NCI-H345 (cell line): ENCODE measurements at places on chromosomes 2 and 18.

DNA sequence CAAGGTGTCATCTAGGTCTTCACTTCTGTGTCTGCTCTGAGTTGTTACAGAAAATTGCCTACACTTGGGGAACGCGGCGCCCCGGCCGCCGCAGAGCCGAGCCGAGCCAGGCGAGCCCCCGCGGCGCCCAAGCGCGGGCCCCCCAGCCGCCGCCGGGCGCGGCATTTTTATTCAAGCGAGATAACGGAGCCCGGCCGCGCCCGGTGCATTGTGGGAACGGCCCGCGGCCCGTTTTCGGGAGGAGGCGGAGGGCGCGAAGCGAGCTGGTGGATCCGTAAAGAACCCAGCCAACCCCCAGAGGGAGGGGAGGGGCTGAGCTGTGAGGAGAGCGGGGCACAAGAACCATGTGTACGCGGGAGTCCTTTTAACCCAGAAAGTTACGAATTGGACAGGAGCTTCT is 191.8 kb downstream of the FTCDNL1 start:
- peak; percentile 41 for DNase-seq

DNA sequence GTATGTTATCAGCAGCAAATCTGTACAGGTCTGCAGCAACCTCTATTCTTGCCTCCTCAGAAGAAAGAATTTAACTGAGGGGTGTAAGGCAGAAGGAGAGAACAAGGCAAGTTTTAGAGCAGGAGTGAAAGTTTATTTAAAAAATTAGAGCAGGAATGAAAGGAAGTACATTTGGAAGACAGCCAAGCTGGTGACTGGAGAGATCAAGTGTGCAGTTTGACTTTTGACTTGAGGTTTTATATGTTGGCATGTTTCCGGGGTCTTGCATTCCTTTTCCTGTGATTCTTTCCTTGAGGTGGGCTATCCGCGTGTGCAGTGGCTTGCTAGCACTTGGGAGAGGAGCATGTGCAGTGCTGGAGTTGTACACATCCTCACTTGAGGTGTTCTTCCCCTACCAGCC is 16.5 kb upstream of the CERS6 start:
- DNase-seq = no peak

GRCh38 chr2:176467595-176467994 is 198.4 kb downstream of the MTX2 start:
- no peak for DNase-seq

GRCh38 chr2:2536416-2537056 is 205.5 kb upstream of the MYT1L start:
- peak; percentile 48 for DNase-seq
